IPS-NIHi11 (cell line): ENCODE measurements at places on chromosomes 16 and 17.

- peak; percentile 83 for DNase-seq
Observed at GRCh38 chr17:77086433-77087010, 54.2 kb upstream of the SEC14L1 start.

- peak; percentile 27 for DNase-seq
Observed at GRCh38 chr17:54426296-54426886, 474.3 kb upstream of the TOM1L1 start.

- DNase-seq: no peak
Observed at GRCh38 chr17:33121756-33122155, 130.1 kb downstream of the SPACA3 start.

- no peak for DNase-seq
Observed at GRCh38 chr17:71376933-71377332, 743.9 kb upstream of the SOX9 start.

- DNase-seq: no peak
Observed at GRCh38 chr16:8717469-8717868, 43.1 kb downstream of the ABAT start.

- DNase-seq: no peak
Observed at GRCh38 chr16:10086620-10087019, 95.6 kb downstream of the GRIN2A start.

DNA sequence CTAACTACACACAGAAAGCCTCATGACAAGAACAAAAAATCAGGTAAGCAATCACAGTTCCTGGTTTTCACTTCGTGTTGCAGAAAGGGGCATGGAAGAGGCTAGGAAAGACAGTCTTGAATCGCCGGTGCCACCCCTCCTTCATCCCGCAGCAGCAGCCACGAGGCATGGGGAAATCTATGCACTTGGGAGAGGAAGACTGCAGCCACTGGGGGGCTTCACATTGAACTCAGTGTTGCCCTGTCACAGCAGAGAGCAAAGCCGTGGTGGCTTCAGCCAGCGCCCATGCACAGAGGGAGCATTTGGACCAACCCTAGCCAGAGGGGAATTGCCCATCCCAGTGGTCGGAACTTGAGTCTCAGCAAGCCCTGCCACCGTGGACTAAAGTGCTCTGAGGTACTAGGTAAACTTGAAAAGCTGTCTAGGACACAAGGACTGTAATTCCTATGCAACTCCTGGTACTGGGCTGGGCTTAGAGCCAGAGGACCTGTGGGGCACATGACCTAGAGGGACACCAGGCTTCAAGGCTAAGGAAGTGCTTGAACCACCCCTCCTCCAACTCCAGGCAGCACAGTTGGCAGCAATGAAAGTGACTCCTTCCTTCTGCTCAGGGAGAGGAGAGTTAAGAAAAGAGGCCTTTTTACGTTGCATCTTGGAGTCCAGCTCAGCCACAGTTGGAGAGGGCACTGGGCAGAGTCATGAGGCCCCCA is 35.2 kb upstream of the ATP2C2 start:
- DNase-seq: no peak

DNA sequence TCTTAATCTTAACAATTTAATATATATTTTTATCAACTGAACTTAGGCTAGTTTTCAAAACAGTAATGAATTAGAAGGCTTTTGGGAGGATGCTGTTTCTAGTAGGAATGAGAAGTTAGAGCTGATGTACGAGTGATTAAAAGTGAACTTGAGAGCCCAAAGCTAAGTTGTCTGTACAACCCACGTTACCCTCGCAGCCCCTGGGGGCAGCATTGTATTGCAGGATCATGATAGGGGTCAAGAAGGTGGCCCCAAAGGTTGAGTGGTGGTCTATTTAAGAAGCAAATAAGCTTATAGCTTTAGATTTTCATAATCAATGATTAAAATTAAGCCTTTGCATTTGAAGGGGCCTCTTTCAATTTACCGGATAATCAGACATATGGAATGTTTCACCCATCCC is 33.7 kb upstream of the ALDH3A2 start:
- no peak for DNase-seq

DNA sequence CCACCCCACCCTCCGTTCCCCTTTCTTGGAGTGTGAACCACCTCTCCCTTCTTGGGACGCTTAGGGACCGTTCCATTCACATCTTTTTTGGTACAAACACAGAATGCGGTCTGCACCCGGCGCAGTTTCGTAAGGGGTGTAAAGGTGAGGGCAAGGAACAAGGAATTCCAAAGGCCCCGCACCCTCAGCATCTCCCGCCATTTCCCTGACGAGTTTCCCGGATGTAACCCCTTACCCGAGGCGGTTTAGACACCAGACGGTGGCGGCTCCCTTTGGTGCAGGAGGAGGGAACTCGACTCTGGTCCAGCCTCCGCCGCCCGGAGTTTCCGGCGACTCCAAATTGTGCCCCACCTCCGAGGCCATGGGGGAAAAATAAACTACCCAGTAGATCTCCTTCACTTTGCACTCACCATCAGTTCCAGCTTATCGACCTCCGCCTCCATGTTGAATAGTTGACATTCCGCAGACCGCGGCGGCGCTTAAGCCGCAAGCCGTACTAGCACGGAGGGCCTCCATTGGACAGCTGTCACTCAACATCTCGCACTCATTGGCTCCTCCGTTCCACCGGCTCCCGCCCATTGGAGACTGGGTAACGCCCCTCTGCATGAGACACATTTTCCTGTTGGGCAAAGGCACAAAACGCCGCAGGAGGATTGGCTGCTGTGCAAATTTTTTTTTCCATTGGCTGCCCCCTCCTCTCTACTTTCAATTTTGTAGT is at the start of gene SKA2:
SKA2 (minus strand) TSS at position 466 of the 718 bp plus-strand sequence; CDS start at position 443, 23 bp downstream.
- peak; percentile 86 for DNase-seq
